ENCODE measurements at places on chromosomes 3 and 15. TPM values are rescaled to one million over a fixed set of nuclear protein-coding genes. Genes with fewer than 3 reads are reported as not detected.

DNA sequence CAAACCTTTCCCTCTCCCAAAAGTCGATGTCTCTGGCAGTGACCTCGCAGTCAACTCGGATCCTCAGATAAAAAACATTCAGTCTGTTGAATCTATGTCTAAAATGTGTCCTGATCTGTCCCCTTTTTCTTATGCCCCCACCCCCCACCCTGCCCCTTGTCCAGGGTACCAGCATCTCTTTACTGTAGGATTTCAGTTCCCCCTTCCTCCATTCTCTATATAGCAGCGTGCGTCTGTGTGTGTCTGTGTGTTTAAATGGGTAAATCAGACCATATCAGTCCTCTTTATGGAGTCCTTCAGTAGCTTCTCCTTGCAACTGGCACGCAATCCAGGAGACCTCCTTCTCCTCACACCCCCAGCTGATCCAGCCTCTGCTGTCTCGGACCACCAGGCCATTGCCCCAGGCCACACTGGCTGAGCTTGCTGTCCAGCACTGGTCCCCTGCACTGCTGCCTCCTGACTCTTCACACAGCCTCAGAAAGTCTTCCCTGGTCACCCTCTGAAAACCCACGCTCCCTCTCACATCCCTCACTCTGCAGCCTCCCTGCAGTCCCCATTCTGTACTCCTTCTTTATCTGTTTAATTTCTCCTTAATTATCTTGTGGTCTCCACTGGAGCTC lies 1.5 kb downstream of the LRRK1 start:
- no peak for DNase-seq

GRCh38 chr3:186705882-186706780 lies 11.0 kb upstream of the KNG1 start:
- DNase-seq: no peak

- no peak for DNase-seq
Observed at GRCh38 chr3:32430900-32431299, 39.2 kb downstream of the CMTM7 start.

GRCh38 chr3:170780955-170781354 lies 89.0 kb downstream of the RPL22L1 start:
- no peak for DNase-seq

DNA sequence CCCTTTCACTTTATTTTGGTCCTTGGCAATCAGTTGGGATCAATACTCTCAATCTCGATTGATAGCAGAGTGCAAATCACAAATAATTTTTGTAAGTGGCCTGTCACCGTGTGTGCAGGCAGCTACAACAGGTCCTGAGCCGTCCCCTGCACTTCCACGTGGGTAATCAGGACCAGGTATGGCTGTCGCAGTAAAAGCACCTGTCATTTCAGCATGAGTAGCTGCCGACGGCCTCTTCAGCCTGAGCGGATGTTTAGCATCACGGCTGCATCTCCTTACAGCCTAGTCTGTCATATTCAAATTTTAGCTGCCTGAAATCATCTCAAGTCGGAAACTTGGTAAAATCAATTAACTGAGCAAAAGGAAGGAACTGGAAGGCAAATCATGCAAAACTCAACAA lies 53.0 kb upstream of the FOXP1 start:
- no peak for DNase-seq

DNA sequence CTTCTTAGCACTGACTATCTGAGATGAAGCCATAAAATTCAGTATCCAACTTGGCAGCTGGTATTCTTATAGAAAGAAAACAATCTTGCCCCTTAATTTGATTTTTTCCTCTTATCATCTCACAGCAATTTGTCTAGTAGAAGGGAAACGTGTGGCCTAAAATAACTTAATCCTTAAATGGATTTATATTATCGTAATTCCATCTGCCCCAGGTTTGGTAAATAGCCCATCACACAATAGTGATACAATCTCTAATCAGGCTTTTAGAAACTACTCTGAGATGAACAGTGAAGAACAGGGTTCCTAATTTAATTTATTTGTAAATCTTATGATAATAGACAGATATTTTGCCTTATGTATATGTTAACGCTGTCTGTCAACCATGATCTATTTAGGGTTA lies 24.8 kb downstream of the PEX5L start:
- DNase-seq: no peak

Gene CCDC54
- not detected for total RNA-seq

DNA sequence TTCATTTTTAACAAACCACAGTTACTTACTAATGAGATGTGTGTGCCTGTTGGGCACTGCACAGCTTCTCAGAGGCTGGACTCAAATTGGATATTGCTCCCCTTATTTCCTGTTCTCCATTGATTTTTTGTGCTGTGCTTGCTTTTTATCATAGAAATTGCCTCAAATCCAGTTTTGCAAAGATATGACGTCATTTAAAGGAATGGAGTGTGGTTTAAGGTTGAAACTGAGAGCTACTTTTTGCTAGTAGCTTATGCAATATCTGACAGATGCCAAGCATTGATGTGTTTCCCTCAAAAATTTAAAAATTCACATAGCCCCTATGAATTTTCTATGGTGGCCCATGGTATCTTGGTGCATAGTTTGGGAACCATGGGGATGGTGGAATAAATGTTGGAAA lies 67.7 kb upstream of the ROPN1 start:
- DNase-seq: no peak

DNA sequence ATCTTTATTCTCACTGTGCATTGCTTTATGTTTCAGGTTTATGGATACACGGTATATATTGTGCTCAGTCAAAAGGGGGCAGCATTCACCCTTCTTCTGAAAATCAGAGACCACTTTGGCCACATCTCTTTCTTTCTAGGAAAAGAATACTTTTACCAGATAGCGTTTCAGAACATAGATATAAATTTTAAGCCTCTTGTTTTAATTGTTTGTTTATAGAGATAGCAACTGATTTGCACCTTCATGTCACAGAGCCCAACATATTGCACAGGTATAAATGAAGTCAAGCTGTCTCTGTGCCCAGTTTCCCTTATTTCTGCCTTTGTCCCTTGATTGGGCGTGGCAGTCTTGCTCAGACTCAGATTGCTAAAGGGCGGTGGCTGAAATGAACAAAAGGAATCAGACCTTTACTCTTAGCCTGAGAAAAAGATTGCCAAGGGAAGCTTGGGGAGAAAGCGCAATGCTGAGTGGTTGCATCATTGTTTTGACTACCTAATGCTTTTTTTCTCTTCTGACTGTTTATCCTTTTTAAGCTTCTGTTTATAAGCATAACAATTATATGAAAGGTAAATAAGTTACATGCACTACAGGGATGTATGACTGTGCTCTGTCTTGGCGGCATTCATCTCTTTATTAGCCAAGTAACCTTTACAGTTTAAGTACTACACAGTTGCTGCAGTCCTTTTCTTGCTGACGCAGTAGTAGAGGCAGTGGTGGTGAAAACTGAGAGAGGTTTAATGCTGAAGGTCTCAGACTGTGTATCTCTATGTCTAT lies 70.8 kb upstream of the ZBTB20 start:
- DNase-seq: no peak

DNA sequence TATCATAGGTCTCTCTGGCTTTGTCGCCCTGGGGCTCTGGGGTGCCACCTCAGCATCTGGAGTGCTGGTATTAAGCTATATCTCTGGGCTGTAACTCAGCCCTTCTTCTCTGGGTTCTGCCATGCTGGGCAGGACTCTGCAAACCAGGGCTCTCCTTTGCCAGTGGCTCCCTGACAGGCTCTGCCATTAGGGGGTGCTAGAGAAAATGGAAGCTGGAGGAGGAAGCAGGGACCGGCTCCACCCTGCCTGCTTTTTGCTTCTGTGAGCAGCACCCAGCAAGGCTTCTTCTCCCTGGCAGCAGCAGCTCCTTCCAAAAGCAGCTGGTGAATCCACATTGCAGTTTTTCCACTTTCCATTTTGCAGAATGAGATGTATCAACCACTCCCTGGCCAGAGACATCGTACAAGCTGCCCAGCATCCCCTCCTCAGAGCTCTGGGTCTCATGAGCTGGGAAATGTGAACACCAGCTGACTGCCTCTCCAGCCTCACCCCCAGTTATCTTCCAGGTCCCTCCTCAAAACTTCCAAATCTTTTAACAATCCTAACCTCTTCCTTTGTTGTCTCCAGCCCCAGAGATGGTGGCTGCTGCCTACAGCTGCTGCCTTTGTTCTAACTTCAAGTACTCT lies 165.0 kb downstream of the ABHD5 start:
- peak; percentile 67 for DNase-seq

Gene HYAL1
- total RNA-seq: 58.2 TPM

Gene TLE3
- 63.7 TPM for total RNA-seq

- DNase-seq: no peak
Observed at GRCh38 chr15:83559310-83559966, 94.5 kb upstream of the ADAMTSL3 start.

- DNase-seq: no peak
Observed at GRCh38 chr15:85723960-85724945, 70.5 kb downstream of the KLHL25 start.

DNA sequence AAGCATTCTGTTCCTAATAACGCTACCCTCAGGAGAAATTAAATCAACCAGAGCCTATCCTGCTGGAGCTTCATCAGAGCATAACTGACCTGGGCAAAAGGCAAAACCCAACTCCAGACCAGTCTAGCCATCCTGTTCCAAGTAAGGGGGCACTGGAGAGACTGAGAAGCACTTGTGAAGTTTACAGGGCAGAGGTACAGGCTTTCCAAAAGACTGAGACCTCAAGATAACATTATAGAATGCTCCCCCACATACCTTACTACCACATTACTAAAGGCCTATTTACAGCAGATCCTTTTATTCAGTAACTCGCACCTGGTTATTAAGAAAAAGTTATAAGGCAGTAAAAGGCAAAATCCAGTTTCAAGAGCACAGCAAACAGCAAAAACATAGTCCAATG lies 35.5 kb downstream of the RFX7 start:
- DNase-seq: no peak

DNA sequence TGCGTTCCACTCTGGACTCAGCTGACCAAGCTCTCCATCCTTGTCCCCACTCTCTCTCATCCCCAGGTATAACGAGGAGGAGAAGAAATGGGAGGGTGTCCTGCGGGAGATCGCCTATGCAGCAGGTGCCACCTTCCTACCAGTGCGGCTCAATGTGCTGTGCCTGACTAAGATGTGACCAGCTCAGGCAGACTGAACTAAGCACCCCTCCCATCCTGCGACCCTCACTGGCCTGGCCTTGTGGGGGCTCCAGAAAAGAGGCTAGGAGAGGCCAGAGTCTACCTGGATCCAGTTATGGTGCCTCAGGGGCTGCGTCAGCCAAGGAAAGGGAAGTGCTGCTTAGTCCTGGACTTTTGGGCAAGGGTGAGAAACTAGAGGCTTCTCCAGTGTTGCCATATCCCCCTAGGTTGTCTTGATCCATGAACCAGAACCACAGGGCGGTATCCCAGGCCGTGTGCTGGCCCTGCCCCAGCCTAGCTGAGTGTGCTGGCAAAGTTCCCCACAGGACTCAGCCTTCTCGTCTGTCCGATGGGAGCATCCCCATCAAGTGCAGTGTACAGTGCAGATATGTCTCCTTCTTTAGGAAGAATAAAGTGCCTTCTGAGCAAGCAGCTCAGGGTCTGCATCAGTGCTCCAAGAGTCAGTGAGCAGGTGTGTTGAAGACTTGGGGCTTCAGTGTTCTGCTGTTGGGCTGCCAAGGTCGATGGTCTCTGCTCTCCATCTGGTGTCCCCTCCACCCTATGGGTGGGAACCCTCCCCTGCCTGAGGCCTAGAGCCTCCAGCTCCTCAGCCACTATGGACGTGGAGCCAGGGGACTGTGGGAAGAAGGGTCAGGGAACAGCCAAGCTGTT lies 6.7 kb downstream of the KLHL40 start:
- DNase-seq: peak; percentile 32

DNA sequence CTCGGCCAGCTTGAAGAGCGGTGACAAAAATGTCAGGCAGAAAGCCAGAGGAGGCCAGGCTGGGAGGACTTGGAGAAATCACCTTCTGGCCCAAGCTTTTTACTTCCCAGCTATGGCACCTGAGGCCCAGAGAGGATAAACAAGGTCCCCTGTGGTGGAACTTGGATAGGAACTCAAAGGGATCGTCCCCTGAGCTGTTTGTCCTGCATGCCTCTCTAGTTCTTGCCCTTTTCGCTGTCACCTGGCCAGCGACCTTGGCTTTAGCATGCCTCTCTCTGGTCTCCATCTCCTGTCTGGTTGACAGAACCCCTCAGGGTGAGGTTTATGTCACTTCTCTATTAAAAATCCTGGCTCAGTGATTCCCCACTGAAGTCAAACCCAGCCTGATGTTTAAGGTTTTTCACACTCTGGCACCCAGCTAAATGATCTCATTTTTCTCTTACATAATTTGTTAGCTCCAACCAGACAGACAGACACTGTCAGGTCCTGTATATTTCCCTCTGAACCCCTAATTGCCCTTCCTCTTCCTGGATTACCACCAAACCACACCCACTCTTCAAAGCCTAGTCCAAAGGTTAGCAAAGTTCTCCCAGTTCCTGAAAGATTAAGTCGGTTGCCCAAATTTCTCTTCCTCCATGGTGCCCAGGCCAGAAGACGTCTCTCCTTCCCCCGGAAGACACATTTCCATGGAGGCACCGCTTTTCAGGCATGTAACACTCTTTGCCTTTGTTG lies 169.1 kb downstream of the FAM43A start:
- no peak for DNase-seq

GRCh38 chr15:58715266-58715917 lies 34.1 kb downstream of the ADAM10 start:
- no peak for DNase-seq

DNA sequence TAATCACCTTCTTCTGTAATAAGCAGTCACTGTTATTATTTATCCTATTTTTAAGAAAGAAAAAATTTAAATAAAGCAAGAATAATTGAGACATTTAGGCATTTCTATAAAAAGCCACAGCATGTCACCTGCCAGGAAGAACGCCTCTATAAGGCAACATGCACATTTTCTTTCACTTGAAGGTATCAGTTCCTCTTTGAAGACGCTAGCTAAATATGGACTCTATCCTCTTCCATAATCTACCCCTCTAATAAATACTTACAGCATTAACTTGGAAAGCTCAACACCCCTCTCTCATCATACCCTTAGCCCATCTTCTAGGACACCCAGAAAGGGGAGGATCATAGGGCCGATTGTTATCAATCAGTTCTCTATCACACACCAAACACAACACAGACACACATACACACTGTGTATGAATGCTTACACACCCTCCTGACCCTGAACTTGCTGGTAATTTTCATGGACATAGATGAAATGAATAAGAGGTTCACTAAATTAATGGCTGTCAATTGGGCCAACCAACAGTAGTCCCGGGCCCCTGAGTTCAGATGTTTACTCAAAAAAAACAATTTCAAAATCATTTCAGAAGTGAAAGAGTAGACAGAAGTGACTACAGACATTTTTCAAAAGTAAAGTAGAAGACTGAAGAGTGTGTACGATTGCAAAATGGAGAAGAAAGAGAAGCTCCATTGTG lies 102.5 kb downstream of the ZMAT3 start:
- no peak for DNase-seq

Gene MUC4
- 7.9 TPM for total RNA-seq

DNA sequence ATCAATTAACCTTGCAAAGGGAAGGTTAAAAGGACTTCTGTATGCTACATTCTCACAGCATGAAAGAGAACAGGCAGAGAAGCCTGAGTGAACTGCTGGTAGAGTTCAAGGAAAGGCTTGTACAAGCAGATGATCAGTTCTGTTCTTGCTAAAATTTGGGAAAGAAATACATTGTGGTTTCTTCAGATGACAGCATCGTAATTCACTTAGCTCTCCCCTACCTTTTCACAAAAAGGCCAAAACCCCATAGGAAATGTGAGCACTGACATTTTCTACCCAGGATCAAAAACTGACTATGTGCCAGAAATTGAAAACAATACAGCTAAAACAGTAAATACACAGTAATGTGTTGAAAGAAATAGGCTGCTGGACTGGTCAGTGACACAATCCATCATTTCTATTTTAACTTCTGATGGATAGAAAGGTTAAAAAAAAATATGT lies 216.4 kb downstream of the DPH6 start:
- no peak for DNase-seq

- no peak for DNase-seq
Observed at GRCh38 chr15:31472636-31473384, 146.2 kb downstream of the KLF13 start.

Gene PRKCI
- 45.9 TPM for total RNA-seq

Measured in lower lobe of right lung (tissue), 2 donors.